Panc1 (cell line): ENCODE measurements at places on chromosomes 7 and 10. TPM values are rescaled to one million over a fixed set of nuclear protein-coding genes. Genes with fewer than 3 reads are reported as not detected.

Gene TAX1BP1
- total RNA-seq: 125 TPM

Gene MAP3K8
- 4.8 TPM for total RNA-seq

Gene AMZ1
- 0.57 TPM for total RNA-seq

Gene FANK1
- total RNA-seq: 19.1 TPM

Gene AMPH
- total RNA-seq: not detected

- peak; percentile 99 for DNase-seq
These were observed 69.3 kb downstream of the ETV1 start for GRCh38 chr7:13920053-13920697.

DNA sequence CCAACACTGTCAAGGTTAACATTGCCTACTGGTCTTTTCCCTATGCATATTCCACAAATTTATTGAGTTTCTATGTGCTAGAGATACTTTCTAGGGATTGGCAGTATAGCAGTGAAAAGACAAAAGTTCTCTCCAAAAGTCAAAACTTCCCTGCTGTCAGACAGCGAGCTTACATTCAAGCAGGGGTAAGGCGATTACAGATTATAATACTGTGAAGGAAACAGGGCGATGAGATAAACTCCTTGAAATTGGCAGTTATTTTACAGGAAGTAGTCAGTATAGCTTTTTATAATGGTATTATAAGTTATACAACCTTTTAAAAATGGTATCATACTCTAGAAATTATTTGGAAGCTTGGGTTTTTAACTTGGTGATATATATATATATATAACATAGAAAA lies 9.9 kb downstream of the VPS50 start:
- no peak for DNase-seq

DNA sequence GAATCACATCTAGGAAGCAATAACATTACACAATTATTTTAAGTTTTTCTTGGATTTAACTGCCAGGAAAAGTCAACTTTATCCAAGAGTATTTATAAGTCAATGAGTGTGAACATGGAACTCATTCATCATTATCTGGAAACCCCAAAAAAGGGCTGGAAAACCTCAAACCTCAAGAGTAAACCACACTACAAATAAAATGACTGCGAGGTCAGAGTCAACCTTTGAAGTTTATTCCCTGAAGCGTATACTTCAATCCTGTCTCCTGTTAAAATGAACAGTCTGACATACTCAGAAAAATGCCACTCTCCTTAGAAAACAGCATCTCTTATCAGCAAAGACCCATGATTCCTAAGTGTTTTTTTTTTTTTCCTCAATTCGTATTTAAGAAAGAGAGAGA lies 86.5 kb downstream of the RELN start:
- no peak for DNase-seq

DNA sequence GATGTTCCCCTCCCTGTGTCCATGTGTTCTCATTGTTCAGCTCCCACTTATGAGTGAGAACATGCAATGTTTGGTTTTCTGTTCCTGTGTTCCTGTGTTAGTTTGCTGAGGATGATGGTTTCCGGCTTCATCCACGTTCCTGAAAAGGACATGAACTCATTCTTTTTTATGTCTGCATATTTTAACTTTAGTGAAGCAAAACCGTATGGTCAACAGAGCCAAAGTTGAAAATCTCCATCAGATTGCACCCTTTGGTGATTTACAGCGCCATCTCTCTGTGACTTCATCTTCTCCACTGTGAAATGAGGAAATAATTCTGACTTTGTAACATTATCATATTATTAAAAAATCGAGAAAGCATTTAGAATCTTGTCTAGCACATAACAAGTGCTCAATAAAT lies 132.3 kb upstream of the PLXDC2 start:
- no peak for DNase-seq

- DNase-seq: no peak
These were observed 2.2 kb downstream of the MEOX2 start for GRCh38 chr7:15684111-15684800.

GRCh38 chr10:71667387-71667752 lies 52.2 kb downstream of the C10orf105 start:
- DNase-seq: no peak

- no peak for DNase-seq
These were observed 153.0 kb upstream of the LRRTM3 start for GRCh38 chr10:66772548-66773471.

DNA sequence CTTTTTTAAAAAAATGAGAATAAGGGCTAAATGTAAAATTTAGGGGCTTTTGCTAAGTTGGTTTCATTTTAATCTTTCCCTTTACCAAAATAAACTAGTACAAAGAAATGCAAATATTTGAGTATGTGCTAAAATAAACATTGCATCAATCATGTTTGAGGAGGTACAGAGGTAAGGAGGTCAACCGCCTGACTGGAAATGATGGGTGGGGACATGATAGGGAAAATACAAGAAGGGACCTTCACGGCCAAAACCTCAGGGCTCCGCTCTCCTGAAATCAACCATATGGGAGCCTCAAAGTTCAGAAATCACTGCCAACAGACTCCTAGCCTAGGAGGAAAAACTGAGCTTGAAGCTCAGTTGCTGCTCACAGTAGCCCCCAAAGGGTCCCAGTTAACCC lies 207.6 kb downstream of the AHR start:
- no peak for DNase-seq

DNA sequence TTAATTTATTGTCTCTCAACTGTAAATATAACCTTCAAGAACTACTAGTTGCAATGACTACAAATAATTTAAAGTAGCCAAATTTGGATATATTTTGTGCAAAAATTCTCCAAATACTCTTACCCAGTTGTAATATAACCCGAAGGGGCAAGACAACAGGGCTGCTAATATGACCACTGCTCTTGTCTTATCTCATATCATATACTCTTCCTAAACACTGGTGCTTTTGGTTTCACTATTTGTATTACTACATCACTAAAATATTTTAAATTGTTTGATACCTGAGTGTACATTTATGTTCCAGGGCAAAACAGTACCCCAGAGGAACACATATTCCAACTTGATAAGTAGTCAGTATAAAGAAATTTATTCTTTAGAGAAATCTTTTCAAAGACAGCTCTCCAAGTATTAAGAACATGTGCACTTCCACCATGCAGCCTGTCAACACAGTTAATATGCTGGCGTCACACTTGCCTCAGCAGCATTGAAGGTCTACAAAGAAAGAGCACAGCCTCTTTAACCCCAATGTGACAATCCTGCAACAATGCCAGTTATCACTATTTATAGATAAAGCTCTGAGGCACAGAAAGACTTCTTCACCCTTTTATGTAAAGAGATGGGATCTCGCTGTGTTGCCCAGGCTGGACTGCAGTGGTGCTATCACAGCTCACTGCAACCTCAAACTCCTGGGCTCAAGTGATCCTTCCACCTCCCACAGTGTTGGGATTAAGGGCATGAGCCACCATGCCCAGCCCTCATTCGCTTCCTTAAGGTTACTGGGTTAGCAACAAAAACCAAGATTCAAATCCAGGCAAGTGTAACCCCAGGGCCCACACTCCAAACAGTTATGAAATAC lies 37.8 kb downstream of the RHEB start:
- no peak for DNase-seq

- no peak for DNase-seq
These were observed 20.0 kb downstream of the COPG2 start for GRCh38 chr7:130648580-130648979.

DNA sequence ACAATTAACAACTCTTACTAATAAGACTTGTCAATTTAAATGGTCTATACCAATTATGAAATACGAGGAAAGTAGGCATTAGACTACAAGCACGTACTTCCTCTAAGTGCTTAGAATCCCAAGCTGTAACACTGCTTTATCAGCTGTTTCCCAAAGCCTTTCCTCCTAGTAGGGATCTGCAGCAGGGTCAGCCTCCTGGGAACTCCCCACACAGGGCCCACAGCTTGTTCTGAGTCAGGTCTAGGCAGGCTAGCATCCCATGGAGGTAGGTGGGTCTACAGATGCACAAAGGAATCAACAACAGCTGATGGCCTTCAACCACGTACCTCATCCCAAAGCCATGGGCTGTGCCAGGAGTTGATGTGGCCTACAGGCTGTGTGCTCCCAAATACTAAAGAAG lies 14.7 kb downstream of the MMS19 start:
- DNase-seq: no peak

DNA sequence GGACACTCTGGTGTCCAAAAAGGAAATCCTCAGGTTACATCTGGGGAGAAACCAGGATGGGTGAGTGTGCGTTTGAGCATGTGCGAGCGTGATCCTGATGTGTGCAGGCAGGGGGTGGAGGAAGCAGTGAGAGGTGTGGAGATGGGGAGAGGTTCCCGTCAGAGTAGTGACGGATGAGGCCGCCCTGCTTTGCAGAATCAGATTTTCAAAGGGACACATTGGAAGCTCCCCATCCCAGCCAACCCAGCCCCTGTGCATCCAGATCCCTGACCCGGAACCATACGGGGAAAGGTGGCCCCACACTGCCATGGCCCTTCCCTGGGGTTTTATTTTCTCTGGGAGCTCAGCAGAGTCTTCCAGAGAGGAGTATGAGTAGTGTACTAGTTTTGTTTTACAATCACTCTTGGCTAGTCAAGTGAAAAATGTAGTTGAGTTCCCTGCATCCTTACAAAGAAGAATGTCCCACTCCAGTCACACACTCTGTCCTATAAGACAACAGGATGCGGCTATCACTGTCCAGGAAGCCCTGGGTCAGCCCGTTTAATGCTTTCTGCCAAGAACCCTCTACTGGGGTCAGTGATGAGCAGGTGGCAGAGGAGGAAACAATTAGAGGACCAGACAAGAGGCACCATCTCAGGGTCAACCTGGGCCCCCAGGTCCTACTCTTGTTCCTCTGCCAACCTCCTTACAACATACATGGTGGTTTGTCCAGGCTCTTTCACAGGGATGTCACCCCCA lies 46.8 kb upstream of the PDLIM1 start:
- no peak for DNase-seq

- no peak for DNase-seq
These were observed 312.4 kb upstream of the DGKB start for GRCh38 chr7:15214976-15215375.

DNA sequence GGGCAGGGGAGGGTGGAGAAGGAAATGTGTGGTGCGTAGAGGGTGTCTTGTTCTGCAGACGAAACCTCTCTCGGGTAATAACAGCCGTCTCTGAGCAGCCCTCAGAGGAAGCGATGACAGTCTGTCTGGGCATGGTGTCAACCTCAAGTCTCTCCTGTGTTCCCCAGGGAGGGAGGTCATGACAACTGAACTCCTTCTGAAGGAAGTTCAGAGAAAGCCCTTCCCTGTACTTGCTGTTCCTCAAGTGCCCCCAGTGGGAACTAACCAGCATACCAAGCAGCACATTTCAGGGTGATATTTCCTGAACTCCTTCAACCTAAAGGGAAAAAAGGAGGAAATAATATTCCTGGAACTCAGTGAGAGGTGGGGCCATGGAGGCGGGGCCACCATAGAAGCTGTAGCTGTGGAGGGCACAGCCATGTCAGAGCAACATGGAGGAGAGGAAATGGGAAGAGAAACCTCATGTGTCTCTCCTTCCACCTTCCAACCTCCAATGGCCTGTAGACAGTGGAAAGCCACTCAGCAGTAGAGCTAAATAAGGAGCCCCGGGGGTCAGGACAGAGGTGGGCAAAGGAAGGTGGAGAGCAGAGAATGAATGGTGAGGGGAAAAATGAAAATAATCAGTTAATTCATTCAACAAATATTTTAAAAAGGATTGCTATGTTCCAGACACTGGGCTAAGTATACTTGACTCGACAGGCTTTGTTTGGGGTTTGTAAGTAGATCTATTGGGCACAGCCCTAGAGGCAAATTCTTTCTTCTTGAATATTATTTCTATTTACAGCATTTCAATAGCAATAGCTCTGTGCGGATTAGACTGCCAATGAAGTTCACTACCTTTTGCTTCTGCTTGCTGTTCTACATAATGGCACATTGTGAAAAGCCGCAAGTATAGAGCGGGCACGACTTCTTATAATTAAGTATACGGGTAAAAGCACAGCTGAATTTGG lies 61.0 kb upstream of the AOAH start:
- DNase-seq: no peak

- no peak for DNase-seq
These were observed 32.4 kb upstream of the FOXL3 start for GRCh38 chr7:257647-257992.

DNA sequence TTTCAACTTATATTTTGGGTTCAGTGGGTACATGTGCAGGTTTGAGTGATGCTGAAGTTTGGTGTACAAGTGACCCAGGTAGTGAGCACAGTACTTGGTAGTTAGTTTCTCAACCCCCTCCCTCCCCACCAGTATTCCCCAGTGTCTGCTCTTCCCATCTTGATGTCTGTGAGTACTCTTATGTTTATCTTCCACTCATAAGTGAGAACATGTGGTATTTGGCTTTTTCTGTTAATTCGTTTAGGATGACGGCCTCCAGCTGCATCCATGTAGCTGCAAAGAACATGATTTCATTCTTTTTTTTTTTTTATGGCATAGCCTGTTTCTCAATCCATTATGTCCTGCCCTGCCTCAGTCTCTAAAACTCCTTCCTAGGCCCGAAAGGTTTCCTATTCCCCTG lies 222.1 kb downstream of the WDR37 start:
- DNase-seq: no peak

- DNase-seq: no peak
These were observed 110.2 kb downstream of the TMEM26 start for GRCh38 chr10:61342858-61343572.

GRCh38 chr10:132163278-132163765 lies 23.4 kb upstream of the DPYSL4 start:
- no peak for DNase-seq

DNA sequence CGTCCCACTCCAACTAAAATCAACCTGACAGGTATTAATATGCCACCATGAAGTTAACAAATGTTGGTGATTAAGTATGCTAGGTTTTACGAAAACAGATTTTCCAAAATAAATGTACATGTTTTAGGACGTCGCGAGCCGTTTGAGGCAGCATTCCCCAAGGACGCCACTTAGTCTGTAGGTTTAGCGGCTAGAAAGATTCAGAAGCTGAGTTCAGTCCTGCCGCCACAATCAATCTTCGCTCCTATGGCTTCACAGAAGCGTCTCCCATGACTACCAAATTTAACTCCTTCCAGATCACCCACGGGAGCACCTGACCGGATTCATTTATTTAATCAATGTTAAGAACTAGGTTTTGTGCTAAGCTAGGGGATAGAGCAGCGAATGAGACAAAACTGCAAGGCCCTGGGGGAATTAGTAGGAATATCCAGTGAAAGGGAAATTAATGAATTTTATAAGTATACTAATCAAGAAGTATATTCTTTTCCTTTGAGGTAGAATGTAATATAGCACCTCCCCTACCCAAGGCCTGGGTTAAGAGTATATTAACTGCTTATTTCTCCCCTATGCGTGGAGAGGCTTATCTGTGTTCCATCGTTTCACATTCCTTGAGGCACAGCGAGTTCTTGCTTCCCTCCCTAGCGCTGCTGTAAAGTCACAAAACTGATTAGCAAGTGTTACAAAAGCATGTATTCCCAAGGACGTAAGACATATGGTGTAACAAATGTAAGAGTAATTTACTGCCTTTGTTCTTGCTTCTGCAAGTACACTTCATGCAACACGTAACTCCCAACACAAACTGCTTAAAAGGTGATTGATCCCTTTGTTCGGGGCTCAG lies 994 bp upstream of the CYP51A1 start:
- DNase-seq: peak; percentile 27

- DNase-seq: no peak
These were observed 573.4 kb downstream of the ETV1 start for GRCh38 chr7:13416071-13416470.
